ENCODE measurements at places on chromosomes 1 and 21.

DNA sequence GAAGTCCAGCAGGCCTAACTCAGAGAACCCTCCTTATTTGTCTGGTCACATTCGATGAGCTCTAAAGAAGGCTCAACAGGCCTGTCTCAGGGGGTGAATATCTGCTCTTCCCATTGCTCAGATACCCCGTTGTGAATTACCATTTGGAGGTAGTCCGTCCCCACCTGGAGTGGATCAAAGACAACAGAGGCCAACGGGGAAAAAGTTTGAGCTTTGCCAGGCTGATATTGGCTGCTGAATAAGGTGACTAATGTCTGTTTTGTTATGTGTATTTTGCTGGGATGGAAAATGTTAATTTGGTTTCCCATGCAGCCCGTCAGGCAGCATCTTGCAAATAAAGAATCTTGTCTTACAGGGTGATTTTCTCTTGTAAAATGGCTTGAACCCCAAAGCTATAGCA, 69.2 kb upstream of the EPS8L3 start:
- no peak for DNase-seq

DNA sequence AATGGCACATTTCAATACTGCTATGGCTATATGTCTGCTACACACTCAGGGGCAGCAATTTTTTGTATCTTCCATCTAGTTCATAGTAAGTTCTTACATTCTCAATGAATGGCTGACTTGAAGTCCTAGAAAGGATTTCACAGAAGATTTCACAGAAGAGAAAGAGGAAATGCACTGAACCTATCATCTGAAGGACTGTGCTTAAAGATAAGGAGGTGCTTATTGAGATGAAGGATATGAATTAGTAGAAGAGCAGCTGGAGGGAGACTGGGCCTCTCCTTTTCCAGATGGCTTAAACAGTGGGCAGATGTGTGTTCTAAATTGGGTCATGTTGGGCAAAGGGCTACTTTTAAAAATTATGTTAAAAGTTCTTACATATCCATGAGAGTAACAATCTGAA, 14.6 kb downstream of the ADAR start:
- no peak for DNase-seq

- DNase-seq, result peak; percentile 69
Measured at GRCh38 chr1:224873434-224874369, 55.8 kb upstream of the DNAH14 start.

DNA sequence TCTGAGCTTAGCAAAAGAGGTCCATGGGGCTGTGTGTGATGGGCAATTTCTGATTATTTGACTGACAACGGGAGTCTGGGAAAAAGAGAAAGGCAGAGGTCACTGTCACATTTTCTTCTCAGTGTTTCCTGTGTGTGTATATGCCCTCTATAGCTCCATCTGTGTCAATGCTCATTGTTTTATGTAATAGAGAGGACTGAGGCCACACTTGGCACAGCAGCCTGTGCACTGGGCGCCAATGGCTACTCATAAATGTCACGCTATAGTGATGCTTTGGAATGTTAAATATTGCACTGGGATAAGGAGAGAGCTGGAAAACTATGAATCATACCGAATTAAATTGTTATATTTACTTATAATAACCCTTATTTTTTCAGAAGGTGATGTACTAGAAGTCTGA, 365.4 kb downstream of the NEGR1 start:
- no peak for DNase-seq

- DNase-seq, result no peak
Measured at GRCh38 chr1:16349847-16350406, 2.4 kb downstream of the FBXO42 start.

DNA sequence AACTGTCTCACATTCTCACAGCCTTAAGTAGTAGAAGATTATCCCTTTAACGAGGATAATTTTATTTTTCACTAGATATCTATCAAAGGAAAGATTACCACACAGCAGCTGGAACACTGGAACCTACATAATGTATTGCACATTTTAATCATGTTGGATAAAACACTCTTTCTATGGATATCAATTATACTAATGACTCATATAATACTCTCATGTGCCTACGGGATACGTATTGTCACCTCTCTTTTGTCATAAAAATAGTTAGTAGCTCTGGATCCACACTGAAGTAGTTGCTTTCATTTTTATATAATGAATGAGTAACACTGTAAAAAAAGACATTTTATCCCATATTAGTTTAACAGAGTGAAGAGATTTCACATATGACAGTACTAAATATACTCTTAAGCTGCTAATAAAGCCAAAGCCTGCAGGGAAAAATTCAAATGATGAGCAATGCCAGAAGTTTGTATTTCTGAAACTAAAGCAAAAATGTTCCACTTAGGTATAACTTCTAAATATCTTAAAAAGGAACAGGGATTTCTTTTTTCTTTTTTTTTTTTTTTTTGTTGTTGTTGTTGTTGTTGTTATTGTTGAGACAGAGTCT, 408.7 kb upstream of the PKN2 start:
- DNase-seq, result no peak

GRCh38 chr21:45179568-45180245, 105.3 kb downstream of the ADARB1 start:
- no peak for DNase-seq

DNA sequence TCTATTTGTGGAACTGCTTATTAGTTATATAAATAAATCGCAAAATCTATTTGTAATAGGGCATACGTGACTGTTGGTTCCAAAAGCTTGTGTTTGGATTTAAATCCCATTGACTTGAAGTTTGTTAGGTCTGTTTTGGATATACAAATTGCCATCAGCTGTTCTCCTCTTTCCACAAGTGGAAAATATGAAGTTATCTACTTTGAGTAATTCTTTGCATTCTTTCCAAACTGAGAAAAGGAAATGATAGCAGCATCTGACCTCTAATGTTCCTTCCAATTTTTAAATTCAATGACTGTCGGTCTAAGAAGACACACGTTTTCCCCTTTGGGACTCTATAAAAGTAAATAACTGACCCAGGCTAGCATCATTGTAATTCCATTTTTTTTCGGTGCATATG, 165.7 kb upstream of the SGIP1 start:
- no peak for DNase-seq

- DNase-seq, result no peak
Measured at GRCh38 chr1:226806988-226807387, 63.4 kb upstream of the PSEN2 start.

DNA sequence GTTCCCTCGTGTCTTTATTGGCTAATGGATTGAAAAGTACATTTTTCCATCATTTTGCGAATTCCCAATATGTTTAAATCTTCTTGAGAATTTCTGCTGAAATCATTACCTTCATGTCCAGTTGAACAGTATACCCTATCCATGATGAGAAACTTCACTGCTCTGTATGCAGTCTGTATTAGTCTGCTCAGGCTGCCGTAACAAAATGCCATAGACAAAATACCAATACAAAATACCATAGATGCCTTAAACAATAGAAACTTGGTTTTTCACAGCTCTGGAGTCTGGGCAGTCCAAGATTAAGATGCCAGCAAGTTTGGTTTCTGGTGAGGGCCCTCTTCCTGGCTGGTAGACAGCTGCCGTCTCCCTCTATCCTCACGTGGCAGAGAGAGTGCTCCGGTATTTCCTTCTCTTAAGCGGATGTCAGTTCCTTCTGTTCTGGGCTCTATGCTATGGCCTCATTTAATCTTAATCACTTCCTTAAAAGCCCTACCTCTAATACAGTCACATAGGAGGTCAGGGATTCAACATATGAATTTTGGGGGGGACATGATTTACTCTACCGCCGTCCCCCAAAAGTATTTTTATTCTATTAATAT, 27.0 kb downstream of the CXADR start:
- no peak for DNase-seq

DNA sequence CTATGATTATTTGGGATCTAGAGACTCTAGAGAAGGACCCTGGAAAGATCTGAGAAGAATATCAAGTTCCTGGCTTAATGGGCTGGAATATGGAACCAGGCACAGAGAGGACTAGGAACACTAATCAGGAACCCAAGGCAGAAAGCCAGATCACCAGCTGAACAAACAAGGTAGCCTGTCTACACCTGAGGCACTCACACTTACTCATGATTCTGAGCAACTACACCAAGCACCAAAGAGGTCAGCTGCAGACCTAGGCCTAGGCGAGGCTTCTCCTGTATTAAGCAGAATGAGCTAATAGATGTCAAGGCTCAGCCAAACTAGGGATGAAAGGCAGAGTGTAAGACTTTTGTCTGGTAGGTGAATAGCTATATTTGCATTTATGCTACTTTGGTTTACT, 368.1 kb downstream of the LTN1 start:
- no peak for DNase-seq

DNA sequence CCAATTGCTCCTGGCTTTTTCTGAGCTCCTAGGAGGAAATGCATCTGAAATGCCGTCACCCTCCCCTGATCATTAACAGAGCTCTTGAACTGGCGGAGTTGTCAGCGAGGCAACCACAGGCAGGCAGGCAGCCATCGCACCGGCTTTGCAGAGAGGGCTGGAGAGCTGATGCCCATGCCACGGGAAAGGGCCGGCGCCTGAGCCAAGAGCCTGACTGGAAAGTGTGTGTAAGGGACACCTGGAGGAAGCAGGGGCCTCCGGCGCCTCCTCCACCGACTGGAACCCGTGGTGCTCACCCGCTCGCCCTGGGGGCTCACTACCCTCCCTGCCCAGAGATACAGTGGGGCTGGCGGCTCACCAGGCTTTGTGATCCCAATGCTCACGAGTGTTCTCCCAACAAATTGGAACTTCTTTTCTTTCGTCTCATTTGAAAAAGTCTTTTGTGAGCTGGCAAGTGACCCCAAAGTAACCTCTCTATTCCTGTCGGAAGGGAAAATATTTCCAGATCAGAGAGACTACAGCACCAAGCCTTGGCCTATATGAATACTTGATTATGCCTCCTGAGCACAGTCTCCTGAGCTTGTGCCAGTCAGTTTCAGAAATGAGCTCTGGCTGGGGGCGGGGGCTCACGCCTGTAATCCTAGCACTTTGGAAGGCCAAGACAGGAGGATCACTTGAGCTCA, 97.7 kb upstream of the SLC25A33 start:
- DNase-seq, result peak; percentile 90

- DNase-seq, result no peak
Measured at GRCh38 chr21:30491963-30492428, at the start of gene KRTAP19-3. Gene KRTAP19-3, minus strand, starts transcription at chr21:30492013. Its CDS starts 56 bp downstream, at chr21:30491957.

- DNase-seq, result no peak
Measured at GRCh38 chr1:41842326-41842725, 76.4 kb downstream of the HIVEP3 start.

- DNase-seq, result no peak
Measured at GRCh38 chr1:209556162-209556690, 27.3 kb upstream of the CAMK1G start.

GRCh38 chr1:55694310-55694801, 479.2 kb upstream of the USP24 start:
- no peak for DNase-seq

- DNase-seq, result no peak
Measured at GRCh38 chr21:32994305-32994704, 31.4 kb upstream of the OLIG2 start.

GRCh38 chr1:67174716-67175284, 8.5 kb downstream of the IL23R start:
- no peak for DNase-seq

DNA sequence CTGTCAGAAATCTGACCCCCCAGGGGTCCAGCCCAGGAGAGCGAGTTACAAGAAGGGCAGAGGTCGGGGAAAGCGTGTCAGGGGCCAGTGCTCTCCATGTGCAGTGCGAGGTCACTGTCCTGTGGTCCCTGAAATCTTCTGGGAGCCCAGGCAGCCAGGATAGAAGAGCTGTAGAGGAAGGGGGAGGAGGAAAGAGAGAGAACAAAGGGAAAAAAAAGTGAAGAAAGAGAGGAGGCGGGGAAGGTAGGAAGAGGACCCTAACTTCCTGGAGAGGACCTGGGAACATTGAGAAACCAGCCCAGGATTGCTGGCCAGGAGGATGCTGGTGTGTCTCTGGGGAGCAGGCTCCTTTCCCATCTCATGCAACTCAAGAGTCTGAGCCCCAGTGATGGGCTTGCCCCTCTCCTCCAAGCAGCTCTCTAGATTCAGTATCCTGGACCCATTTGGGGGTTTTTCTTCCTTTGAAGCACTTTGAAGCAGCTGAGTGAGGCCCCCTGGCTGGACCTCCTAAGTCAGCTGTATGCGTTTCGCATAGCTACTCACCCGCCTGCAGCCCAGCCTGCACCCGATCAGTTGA, 6.8 kb upstream of the INAVA start:
- no peak for DNase-seq

DNA sequence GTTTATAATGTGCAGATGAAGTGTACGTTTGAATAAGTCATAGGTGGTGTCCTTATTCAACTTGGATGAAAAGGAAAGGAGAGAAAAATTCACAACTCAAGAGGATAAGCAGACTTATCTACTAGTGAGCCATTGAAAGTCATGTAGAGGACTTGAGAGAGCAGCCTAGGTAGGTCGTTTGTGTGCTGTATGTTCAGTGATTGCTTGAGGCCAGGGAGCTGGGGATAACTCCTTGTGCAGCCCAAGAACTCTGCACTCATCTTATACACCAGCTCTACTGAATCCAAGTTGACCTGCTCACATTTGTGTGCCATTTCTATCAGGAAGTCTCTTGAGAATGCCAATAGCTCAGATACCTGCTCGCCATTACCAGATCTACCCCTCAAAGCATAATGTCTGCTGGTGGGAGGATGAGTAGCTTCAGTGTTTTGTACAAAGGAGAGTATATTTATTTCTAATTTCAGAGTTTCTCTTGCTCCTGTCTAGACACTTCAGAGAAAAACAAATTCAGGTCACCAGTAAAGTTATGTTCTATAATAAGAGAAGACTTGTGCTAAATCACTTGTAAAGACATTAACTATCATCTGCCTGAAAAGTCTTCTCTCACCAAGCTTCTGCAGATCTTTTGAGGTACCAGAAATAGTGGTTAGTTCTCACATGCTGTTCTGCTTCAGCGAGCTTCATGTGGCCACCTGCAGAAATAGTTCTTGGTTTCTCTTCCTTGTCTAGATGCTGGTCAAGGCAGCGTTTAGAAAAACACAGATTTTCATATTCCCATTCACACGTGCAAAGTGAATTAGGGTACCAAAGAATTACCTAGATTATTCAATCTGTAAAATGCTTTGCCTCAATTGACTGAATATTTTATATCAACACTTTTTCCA, 10.8 kb downstream of the S1PR1 start:
- DNase-seq, result no peak

DNA sequence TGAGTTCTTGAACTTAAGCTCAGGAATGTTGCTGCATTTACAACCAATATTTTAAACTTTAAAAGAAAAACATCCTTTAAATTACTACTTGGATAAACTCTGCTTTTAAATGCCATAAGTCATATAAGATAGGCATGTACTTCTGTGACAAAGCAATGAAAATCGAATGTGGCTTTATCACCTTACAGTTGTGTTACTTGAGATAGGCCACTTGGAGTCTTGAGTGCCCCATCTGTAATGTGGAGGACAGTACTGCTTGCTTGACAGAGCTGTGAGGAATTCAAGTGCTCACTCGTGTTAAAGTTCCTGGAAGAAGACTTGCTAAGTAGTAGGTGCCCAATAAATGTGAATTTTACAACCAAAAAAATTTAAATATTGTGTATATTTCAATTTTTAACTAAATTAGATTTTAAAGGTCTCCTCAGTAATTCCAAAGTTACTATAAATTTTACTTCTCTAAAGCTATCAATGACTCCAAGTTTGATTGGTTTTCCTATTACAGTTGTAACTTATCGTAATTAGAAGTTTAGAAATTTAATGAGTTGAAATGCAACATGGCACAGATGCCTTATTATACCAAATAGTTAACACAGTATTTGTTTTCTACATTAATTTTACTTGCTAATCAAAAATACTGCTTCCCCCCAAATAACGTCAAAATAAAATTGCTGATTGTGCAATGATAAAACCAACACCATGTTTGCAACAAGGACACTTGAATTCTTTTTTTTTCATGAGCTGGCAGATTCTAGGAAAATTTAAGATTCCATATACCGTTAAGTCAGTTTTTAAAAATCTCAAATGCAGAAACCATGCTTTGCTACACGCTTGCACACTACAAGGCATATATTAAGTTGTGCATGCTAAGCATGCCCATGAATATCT, 21.8 kb downstream of the PSMB2 start:
- DNase-seq, result no peak

Measured in retinal pigment epithelial cell (primary cell).